ENCODE measurements at places on chromosomes 4 and X.

DNA sequence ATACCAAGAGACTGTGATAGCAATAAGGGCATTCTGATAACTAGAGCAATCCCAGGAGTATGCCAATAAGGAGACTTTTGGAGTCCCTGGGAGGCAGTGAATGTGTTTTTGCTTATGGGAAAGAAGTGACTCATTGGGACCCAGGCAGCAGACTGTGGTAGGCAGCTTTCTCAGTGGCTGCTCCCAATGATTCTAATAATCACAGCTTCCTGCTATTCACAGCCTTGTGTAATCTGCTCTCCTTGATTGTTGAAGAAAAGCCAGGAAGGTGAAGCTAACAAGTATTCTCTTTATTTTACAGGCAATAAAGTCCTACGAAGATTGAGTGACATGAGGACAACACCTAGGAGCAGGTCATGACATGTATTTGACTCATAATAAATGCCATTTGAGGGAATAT, 70.3 kb upstream of the DDX60 start:
- DNase-seq = no peak

GRCh38 chr4:123984886-123985285, 588.3 kb downstream of the SPRY1 start:
- no peak for DNase-seq

- no peak for DNase-seq
Observed at GRCh38 chr4:38366997-38367396, 297.0 kb upstream of the KLF3 start.

- DNase-seq = peak; percentile 14
Observed at GRCh38 chr4:121900132-121900983, 30.1 kb upstream of the BBS7 start.

DNA sequence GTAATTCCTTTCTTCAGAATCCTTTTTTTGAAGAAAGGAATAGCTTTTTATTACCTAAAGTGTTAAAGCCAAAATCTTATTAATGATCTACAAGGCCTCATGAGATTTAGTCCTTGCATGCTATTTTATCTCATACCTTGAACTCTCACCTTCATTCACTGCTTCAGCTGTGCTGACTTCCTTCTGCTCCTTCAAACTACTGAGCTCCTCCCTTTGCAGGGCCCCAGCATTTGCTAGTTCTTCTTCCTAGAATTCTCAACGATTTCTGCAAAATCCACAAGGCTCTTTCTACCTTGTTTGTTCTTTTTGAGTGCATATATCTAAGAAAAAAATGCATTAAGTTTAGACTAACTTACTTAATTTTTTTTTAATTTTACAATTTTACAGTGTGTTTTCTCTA, 619.5 kb downstream of the EPHA5 start:
- DNase-seq = no peak

DNA sequence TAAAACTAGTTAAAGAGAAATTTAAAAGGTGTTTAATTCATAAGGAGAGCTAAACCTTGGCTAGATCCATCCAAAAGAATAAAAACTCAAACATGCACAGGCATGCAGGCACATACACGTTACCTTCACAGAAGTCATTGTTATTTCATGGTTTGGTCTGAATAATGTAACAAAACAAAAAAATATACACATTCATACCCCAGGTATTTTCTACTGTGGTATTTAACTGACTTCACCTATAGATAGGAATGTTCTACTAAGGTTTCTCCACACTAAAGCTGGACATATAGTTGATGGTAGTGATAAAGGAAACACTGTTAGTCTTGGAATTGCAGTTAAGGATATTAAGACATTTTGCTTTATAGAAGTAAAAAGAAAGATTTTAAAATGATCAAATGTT, 283.6 kb upstream of the PCDH10 start:
- DNase-seq = no peak

- no peak for DNase-seq
Observed at GRCh38 chr4:54614149-54614548, 43.6 kb upstream of the KIT start.

- DNase-seq = no peak
Observed at GRCh38 chrX:53580742-53581504, 105.6 kb downstream of the HUWE1 start.

DNA sequence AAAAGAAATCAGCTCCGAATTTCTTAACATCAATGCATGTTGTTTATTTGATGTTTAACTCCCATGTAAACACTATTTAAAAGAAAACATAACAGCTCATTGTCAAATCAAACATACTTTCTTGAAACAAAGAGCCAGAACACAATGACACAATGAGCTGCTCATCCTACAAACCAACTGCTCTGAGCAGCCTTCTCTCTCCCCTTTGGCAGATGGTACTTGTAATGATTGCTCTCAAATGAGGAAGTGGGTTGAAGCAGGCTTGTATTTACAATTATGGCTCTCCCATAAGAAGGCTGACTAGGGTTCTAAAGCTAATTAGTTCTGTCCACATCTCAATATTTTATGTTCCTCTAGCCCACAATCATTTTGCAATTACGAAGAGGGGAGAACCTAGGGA, 637.8 kb upstream of the ADGRL3 start:
- DNase-seq = no peak

DNA sequence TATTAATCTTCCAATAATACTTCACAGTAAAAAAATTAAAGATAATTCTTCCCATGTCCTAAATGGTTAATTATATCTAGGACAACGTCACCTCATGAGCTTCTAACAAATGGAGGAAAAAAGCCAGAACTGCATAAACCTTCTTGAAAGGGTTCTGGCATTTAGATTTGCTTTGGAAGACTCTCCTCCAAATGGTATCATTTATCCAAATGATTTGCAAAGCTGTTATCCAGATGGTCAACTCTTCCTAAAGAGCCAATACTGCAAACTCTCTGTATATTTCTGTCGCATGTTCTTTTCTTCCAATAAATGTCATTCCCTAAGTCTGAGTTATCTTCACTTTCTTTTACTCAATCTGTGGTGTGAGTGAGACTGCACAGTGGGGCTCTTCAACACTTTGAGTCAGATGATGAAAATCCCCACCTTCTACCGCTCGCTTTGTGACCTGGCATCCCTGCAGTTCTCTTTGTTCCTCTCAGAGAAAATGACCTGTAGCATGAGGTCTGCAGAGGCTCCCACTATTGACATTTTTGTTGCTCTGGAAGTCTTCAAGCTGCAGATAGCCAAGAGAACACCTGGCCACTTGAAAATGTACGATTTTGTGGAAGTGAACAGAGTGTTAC, 52.9 kb downstream of the TMEM150C start:
- DNase-seq = no peak

DNA sequence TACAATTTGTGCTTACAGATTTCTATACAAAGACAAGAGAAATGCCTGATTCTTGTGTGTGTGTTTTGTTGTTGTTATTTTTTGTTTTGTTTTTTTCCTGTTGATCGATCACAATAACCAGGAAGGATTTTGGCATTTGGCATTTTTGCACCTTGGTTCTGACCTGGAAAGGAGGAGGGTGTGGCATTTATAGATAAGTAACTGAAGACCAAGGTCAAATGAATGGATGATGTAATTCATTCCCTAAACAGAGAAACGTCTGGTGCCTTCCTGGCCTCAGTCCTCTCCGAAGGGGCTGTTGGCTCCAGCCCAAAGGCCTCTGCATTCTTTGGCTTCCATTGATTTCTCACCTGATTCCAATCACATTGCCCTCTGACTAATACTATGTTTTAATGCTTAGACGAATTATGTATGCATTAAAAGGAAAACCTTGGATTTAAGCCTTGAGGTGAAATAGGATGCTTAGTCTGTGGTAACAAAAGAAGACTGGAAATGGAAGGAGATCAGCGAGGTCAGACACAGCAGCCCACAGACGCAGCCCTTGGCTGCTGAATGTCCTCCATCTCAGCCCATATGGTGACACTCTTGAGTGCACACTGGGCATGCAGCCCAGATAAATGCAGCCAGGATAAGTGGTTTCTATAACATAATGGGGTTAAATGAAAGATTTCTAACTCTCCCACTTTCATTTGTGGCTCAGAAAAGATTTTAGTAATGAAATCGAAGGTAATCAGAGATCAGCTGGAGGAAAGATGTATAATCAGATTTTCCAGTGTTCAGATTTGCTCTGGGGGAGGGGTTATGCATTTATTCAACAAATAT, 60.5 kb upstream of the TRIM2 start:
- DNase-seq = no peak

GRCh38 chr4:3449047-3449573, 7.3 kb downstream of the HGFAC start:
- no peak for DNase-seq

All from stimulated activated CD8-positive, alpha-beta memory T cell treated with anti-CD3 and anti-CD28 coated beads, Interleukin-4, amount 100 ng/mL, for 4 hours (primary cell).